ENCODE measurements at places on chromosomes 3 and 15.

DNA sequence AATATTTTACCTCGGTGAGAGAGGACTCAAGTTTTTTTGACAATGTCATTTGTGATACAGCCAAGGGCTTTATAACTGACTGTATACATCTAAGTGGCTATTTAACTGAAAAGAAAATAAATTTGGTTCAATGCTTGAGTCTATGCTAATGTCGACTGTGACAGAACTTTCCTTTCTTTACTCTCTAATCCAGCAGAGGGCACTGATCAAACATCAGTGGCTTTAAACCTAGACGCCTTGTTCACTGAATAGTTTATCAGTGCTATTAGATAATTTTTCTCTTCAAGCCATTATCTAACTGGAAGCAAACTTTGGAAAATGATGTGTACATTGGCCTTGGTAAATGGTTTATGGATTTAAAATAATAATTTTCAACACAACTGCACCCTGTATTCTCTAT is 285.1 kb downstream of the CHL1 start:
- DNase-seq: no peak

DNA sequence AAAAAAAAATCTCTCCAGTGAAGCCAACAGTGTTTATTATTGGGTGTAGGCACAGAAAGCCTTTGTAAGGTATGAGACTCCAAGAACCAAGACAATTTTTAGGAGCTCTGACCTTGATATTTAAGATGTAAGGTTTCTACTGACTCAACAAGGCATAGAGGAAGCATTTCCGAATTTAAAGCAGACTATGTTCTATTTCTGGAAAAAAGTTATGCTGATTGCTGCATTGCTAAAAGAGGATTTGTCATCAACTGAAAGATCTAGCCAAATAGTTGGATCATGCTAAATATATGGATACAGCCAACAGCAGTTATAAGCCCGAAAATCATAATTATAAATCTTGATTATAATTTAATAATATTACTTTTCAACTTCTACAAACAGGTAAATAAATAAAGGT is 53.3 kb upstream of the MELTF start:
- DNase-seq: no peak

DNA sequence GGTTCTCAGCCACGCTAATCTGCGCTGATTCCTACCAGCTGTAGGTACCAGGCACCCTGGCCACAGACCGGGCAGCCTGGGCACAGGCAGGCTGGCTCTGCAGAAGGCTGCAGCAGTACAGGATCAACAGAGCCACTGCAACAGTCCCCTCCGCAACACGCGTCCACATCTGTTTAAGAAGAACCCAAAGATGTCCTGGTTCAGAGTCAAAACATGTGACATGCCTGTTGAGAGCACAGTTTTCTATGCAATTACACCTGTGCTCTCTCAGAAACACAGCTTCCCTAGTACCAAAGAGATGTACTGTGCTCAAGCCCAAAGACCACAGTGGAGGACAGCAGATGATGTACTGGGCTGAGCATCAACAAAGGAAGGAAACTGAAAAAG is 18.8 kb downstream of the LRIG1 start:
- DNase-seq: no peak

DNA sequence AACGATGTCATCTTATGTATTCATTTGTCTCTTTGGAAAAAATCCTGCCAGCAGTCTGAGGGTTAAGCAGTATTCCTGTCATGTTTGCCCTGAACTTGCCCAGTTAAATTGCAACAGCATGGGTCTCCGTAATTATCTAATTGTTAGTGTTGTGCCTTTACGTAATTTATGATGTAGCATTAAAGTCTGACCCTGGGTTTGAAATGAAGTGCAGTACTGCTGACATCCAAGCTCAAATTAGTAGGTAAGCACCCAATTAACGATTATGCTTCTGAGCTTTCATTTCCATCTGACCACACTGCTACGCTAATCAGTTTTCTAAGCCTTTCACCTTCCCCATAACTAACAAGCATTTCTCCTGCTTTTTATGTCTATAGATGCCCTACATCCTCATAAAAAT is 241.8 kb downstream of the ARRDC4 start:
- no peak for DNase-seq

DNA sequence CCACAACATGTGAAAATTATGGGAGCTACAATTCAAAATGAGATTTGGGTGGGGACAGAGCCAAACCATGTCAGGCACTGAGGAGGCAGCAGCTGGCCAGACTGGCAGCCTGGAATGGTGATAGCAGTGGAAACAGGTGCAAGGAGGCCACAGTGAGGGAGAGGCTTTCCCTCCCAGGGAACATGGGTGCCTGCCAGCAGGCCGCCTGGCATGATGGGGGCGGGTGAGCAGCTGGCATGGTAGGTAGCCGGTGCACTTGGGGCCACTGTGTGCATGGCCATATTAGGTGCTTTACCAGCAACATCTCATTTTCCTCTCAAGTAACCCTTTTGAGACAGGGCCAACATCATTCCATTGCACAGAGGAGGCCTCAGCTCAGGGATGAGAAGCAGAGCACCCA is 18.3 kb upstream of the MRPS22 start:
- DNase-seq: no peak

DNA sequence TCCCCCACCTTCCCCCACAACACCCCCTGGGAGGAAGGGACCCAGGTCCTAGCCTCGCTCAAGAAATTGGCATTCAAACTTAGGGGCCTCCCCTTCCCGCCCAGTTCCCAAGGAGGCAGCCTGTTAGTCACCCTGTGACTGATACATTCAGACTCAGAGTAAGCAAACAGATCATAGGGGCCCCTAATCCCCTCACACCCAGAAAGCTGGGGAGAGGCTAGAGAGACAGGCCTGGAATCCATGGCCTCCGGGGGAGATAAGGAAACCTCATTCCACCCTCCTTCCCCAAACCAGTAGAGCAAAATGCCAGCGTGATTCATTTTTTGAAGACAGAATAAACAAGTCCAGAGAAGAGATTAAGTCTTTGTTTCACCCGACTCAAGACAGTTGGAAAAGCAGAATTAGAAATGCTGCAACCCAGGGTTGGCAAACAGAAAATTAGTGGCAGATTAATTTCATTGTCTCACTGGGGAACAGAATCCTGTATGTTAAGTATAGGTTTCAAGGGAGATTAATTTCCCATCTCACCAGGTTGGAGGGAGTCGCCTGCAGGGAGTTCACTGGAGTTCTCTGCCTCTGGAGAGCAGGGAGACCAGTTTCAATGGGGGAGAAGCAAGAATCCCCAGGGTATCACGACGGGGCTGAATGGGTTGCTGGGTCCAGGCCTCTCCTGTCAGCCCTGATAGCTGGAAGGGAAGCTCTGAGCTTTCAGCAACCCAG is 268.3 kb downstream of the UACA start:
- peak; percentile 43 for DNase-seq

- DNase-seq: peak; percentile 30
Observed at GRCh38 chr3:106176734-106177133, 307.9 kb upstream of the CBLB start.

GRCh38 chr15:28919201-28919635 is 33.4 kb downstream of the APBA2 start:
- DNase-seq: peak; percentile 26

DNA sequence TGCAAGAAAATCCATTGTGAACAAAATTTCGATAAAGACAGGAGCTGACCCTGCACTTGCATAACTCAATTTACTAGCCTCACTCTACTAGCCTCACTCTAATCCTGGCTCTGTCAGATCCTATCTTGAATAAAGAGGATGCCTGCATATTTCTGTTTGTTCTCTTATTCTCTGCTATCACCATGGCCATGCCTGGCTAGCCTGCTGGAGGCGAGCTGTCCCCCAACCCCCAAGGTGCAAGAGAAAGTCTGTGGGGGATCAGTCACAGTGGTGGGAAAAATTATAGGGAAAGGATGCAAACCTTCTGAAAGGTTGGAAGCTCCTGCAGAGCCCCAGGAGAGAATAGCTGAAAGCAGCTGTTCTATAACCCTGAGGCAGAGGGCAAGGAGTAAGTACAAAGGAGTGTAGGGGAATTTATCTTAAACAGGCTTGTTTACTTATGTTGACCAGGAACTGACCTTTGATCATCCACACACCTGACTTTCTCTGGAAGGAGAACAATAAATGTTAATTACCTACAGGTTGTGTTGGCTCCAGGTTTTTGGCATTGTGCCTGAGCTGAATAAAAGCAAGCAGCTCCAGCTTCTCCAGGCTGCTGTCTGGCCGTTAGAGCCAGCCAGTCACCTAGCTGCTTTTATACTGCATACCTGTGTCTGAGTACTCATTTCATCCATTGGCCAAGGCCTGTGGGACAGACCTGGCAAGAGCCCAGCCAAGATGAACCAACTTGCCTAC is 137.7 kb upstream of the RASGRP1 start:
- no peak for DNase-seq

- peak; percentile 36 for DNase-seq
Observed at GRCh38 chr15:101489237-101489598, 289 bp downstream of the PCSK6 start.

DNA sequence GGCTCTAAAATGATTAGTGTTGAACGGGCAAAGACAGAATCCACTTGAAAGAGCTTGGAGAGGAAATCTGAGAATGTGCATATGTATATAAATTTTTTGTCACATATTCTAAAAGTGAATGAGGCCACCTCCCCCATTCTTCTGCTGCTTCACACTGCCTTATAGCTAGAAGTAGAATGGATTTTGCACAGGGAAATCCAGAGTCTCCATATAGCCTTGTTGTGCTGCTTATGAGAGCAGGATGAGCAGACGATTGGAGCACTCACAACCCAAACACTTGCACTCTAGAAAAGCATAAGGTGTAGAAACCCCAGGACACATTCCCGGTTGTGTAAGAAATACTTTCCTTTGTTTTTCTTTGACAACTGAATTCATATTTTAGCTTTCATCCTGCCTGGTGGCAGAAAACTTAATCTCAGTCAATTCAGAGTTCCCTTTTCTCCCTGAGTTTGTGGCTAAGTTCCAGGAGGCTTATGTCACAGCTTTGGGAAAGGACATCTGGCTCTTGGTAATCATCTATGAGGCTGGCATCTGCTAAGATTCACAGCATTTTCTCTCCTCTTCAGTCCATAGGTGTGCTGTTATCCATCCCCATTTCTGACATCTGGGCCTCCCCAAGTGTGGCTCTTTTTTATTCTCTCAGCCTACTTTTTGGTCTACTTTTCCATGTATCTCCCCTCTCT is 188.4 kb upstream of the PFN2 start:
- no peak for DNase-seq

DNA sequence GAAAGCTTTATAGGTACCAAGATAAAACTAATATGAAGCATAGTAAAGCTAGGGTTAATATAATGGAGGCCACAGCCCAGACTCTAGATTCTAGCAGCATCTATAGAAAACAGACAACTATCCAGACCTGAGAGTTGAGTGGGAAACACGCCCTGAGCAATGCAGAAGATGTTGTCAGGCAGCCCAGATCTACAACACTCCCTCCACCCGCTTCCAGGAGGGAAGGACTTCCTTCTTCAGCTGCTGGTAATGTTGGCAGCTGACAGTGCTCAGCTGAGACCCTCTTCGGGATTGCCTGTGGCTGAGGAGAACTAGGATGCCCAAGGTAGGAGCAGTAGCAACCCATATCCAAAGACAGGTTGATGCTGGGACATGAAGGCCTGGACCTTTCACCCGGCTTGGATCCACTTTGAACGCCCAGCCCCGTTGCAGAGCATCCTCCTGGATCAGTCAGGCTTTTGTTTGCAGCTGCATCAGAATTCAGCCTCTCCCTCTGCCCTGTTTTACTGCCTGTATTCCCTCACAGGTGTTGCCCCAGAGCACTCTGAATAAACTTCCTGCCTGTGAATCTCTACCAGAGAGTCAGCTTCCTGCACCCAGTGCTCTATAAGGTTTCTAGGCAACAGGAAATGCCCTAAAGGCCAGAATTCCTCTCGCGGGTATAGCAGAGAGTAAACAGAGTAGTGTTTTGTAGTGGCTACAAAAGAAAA is 174.7 kb upstream of the IL12A start:
- DNase-seq: no peak

- DNase-seq: no peak
Observed at GRCh38 chr15:39167164-39168058, 413.5 kb upstream of the THBS1 start.

DNA sequence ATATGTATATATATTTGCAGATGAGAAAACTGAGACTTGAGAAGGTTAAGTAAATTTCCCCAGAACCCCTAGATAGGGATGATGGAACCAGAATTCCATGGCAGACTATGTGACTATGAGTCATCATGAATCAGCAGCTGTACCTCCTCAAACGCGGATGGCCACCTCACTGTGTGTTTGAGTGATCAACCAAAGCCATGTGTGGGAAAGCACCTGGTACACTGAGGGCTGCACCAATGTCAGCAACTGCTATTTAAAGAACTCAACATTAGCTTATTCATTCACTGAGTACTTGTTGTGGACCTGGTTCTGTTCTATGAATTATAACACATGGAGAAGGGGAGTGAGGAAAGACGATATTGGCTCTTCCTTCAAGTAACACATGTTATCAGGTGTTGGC is 377.0 kb downstream of the GAP43 start:
- DNase-seq: no peak

DNA sequence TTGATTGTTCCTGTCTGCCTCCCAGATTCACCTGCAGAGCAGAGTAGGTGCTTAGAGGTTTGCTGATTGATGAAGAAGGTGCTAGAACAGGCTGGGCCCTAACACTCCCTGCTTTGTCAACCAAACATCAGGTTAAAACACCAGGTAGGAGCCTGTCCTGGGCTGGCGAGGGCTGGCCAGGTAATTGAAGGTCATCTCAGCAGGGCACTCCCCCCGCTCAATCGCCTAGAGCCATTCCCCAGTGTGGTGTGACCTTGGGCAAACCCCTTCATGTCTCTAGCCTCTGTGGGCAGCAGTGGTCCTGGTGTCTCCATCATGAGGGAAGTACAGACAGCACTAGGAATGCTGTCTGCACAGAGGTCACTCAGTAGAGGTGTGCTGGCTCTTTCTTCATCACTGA is 88.3 kb downstream of the KLF15 start:
- DNase-seq: no peak

- no peak for DNase-seq
Observed at GRCh38 chr3:127124120-127124519, 68.8 kb upstream of the PRR23E start.

DNA sequence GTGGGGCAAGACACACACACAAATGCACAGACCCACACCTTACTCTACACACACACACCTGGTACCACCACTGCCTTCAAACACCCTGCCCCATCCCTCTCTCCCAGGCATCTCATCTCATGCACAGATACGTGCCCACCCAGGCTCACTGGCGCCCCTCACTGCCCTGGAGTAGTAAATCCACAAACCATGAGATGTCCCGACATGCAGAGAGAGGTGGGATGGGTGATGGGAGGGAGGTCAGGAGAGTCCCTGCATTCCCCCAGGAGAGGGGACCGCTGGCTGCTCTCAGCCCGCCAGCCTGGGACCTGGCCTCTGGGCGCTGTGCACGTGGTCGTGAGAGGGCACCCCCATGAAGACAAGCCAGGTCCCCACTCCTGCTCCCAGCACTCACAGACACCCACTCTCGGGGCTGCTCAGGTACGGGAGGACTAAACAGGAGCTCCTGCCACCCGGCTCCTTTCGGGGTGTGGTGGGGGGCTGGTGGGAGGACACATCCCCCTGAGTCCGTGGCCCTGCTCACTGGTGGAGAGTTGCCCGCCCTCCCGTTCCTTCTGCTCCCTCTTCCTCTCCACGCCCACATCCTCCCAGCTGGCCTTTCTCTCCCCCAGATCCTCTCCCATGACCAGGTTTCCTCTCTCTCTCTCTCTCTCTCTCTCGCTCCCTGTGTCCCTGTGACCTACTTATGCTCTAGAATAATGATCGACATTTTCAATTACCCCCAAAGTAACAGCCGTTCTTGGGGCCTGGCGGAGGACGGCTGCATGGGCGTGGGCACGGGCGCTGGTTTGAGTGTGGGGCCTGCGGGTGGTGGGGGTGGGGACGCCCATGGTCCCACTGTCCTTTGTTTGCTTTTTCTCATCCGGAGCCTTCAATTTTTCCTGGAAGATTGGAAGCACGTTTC is 18.9 kb upstream of the CSPG4 start:
- DNase-seq: no peak

Measured in activated T-cell treated with anti-CD3 and anti-CD28 coated beads for 48 hours (primary cell).